ENCODE measurements at places on chromosomes 6 and 20.

- no peak for DNase-seq
These were observed 32.0 kb downstream of the CEP43 start for GRCh38 chr6:167031082-167031709.

DNA sequence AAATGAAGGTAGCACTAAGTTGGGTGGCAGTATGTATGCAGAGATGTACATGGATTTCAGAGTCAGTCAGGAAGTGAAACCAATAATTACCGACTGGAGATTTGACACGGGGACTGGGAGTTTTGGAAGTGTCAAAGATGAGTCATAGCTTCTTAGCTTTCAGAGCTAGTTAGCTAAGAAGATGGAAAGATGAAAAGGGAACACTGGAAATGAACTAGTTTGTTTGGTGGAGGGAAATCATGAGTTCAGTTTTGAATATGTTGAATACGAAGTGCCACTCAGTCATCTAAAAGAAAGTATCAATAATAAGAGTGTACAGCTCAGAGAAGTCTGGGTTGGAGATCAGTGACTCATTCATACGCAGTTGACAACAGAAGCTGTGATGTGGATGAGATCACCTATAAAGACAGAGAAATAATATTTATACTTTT is 7.5 kb downstream of the ESF1 start:
- no peak for DNase-seq

GRCh38 chr20:63496596-63497120 is 2.2 kb downstream of the EEF1A2 start:
- DNase-seq, result no peak

GRCh38 chr6:161058741-161059140 is 67.2 kb downstream of the MAP3K4 start:
- no peak for DNase-seq

DNA sequence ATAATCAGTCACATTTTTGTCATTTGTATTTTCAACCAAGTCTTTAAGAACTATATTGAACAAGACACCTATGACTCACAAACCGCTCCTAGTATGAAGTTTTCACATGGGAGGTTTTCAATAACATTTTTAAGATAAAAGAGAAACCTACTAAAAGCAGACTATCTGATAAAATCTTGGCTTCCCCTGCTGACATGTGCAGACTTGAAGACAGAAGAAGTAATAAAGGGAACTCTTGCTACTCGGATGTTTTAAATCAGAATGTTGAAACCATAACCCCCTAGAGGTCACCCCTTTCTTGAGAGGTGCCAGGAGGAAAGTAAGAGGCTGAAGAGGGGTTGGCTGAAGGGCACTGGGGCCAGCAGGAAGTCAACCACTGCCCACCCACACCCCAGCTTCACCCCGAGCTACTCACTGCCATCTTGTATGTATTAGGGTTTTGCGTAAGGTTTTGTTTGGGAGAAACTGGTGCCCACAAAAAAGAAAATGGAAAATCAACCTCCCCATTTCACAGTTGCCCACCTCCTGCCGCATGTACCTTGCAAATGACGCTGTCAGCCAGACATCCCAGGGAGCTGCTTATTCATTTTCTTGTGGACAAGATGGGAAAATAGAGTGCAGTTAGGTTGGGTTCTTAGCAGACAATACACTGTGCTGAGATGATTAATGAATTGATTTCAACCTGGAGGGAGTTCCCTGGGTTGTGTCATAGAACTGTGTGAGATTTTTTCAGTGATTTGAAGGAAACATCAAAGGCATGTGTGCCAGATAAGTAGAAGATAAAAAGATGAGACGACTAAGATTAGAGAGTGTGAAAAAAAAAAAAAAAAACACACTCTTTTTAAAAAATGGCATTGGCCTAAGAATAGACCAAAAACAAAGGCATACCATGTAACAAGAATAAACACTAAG is 83.2 kb upstream of the TAB2 start:
- DNase-seq, result no peak

GRCh38 chr20:5316188-5317158 is at the start of gene PROKR2:
Gene PROKR2 (minus strand): TSS chr20:5316954. CDS start chr20:5314369, 2,585 bp downstream.
- DNase-seq, result no peak

DNA sequence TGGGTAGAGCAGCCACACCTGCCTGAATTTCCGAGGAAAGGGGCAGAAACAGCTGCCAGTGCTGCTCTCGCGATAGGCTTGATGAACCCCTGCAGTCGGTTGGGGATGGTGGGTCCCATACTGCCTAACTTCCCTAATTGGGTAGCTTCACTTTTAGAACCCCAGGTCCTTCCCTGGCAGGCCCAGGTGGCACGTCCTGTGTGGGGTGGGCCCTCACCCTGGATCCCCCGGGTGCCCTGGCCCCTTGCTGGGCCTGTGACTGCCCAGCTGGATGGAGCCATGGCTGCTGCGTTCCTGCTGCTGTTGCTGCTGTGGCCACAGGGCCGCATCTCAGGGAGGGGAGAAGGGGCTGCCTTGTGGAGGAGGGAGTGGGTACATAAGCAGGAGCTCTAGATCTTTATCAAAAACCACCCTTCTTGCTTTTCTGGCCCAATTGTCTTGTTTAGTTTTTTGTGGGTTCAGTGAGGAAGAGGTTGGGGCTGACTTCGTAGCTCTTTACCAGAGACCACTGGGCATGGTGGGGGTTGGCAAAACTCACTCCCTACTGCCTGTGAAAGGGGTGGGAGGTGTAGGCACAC is 19.2 kb downstream of the TREML4 start:
- DNase-seq, result no peak

GRCh38 chr6:79783670-79784394 is 152.7 kb downstream of the SH3BGRL2 start:
- no peak for DNase-seq

DNA sequence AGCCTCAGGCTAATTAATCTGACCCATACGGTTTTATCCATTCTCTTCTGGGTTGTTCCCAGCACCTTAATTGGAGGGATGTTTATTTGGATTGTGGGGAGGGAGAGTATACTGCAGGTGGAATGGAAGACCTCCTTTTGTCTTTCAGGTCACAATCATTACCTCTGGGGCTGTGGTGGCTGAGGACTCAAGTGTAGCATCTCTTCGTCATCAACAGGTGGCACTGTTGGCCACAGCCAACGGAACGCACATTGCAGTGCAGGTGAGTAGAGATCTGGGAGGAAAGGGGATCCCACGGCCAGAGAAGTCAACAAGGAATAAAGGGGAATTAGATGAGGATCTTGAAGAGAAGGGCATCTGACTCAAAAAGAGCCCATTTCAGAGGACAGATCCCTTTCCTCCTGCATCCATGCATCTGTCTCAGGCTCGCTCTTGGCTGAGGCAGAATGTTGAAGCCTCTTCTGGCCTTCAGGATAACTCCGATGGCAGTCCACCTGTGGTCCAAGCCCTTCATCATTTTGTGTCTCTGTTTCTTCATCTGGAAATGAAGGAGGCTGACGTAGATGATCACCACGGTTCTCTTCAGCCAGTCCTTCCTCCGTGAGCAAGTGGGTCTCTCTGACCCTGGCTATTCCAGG is 3.2 kb upstream of the DEF6 start:
- DNase-seq, result no peak

DNA sequence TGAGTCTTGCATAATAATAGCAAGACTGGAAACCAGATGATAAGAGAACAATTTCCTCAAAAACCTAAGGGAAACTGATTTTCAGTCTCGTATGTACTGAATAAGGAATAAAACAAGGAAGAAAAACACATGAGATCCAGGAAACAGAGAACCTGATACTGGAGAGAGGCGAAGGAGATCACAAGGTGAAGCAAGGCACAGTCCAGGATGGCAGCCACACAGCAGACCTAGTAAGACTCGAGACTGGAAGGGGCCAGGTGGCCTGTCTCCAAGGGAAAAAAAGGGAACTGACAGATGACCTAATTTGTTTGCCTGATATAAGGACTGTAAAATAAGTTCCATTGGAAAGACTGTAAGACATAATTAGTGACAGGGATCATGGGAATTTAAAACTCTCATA is 71.1 kb downstream of the TASP1 start:
- no peak for DNase-seq

DNA sequence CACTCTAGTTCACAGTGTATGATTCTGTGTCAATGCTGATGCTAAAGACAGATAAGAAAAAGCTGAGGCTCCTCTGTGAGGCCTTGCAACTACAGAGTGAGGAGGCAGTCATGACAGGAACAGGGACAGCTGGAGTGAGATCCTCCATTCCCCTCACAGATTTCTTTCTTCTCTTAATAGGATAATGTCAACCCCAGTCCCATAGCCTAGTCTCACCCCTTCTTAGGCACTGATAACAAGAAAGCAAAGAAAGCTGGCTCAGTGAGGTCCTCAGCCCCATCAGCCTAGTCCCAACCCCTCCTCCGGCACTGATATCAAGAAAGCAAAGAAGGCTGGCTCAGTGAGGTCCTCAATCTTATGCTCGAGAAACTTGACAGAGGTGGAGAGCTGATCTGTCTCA is 2.1 kb upstream of the PTCHD4 start:
- no peak for DNase-seq

- no peak for DNase-seq
These were observed 53.4 kb upstream of the TMEM30A start for GRCh38 chr6:75337835-75338580.

GRCh38 chr6:85451565-85452306 is 1.9 kb downstream of the NT5E start:
- no peak for DNase-seq

Measured in NCI-H2081 treated with DMSO at 0.1 percent for 48 hours (cell line).